ENCODE measurements at places on chromosomes 2 and 18.

DNA sequence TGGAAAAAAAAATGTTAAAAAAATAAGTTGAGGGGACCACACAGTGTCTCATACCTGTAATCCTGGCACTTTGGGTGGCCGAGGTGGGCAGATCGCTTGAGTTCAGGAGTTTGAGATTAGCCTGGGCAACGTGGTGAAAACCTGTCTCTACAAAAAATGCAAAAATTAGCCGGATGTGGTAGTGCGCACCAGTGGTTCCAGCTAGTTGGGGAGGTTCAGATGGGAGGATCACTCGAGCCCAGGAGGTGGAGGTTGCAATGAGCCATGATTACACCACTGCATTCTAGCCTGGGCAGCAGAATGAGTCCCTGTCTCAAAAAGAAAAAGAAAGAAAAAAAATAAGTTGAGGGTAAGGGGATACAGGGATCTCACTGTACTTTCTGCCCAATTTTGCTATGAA, 6.1 kb upstream of the KYNU start:
- peak; percentile 61 for DNase-seq

GRCh38 chr2:150264442-150264841, 223.0 kb downstream of the RND3 start:
- DNase-seq = no peak

GRCh38 chr2:24512831-24513230, 21.8 kb downstream of the NCOA1 start:
- DNase-seq = no peak

DNA sequence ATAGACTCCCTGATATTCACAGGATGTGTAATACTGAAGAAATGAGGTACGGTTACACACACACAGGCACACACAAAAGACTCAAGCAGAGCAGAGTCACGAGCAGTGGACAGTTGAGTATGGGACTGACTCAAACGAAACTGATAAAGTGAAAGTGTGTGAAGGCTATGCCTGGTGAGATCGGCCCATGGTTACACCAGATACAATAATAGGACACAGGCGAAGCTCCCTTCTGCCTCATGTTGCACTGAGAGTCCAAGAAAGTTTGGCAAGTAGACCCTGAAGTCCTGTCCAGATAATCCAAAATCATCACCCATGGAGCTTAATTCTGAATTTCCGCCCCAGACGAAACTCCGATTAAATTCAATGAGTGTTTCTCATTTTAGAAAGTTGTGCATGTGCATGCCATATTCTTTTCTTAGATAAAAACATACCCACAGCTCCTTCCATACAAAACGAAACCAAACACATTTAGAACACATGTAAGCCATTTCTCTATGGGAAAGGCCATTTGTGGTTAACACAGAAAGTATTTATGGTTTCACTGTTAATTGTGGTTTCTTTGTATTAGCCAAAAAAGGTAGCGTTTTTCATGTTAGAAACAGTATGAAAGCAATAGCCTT, 567.6 kb downstream of the PLCL1 start:
- no peak for DNase-seq

- DNase-seq = no peak
Measured at GRCh38 chr18:34760444-34760843, 50.3 kb downstream of the DTNA start.

DNA sequence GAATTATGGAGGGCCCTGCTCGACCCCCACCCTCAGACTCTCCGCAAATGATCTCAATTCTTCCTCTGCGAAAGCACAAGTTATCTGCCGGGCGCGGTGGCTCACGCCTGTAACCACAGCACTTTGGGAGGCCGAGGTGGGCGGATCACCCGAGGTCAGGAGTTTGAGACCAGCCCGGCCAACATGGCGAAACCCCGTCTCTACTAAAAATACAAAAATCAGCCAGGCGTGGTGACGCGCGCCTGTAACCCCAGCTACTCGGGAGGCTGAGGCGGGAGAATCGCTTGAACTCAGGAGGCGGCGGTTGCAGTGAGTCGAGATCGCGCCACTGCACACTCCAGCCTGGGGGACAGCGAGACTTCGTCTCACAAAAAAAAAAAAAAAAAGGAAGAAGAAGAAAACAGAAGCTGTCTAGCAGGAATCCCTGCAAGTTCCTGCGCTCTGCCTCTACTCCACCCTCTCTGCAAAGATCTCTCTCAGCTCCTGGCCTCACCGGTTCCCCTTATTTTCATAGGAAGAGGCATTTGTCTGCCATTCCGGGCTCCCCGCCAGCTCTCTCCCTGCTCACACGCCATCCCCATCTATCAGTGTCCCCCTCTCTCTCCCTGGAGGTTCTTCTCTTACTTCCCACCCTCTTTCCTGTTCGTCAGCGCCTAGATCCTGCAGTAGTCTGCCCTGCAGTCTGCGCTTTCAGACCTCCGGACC, 13.5 kb upstream of the COLEC12 start:
- no peak for DNase-seq

DNA sequence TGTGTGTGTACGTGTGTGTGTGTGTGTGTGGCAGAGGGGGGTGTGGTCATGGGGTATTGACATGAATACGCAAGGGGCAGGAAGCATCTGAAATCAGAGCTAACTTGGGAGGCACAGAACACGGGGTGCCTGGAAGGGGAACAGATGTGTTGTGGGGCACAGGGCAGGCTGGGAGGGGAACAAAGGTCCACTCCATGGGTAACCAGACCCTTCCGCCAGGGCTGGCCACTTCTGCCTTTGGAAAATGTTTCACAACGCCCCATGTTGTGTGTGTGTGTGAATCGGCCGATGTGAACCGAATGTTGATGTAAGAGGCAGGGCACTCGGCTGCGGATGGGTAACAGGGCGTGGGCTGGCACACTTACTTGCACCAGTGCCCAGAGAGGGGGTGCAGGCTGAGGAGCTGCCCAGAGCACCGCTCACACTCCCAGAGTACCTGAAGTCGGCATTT, at the start of gene SLC11A1:
Gene SLC11A1, plus strand, starts transcription at position 358 of the 451 bp plus-strand sequence. CDS start 96 bp downstream, outside the sequence.
- peak; percentile 65 for DNase-seq

DNA sequence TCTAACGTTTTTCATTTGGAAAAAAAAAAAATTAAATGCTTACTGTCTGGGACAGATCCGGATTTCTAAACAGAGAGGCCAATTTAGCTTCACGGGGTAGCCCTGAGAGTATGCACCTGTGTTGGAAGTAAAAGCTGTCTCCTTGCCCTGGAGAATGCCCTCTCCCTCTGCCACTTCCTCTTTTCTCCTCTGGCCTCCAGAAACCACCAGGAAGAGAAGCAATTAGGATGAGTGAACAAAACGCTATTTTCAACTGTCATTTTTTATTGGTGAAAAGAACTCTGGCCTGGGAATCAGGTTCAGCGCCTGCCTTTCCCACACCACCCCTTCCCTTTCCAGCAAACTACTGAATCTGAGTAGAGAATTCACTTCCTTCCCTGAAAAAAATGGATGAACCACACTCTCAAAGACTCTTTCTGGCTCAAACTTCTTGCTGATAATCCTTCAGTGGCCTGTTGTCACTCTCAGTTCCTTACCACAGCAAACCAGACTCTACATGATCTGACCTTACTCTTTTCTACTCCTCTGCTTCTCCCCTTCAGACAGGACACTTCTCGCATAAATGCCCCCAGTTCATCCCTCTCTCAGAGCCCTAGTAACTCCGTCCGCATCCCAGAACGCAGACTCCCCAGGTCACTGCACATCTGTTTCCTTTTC, 29.8 kb downstream of the KLF7 start:
- DNase-seq = no peak

DNA sequence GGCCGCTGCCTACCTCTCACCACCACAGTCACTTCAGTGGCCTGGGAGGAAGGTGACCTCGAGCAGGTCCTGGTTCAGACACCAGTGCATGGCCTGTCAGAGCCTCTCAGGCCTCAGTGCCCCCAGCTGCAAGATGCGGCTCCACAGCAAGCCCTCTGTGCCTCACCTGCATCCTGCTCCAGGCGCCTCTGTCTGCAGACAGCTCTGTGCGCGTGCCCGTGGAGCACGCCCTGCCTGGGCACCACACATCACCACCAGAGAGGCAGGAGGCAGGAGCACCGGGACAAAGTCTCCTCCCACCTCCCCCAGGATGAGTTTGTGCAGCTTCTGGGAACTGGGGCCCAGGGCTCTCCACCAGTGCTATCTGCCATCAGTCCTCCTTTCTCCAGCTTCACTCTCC, 98.7 kb downstream of the TFCP2L1 start:
- DNase-seq = no peak

- no peak for DNase-seq
Measured at GRCh38 chr18:24841536-24841935, 381.1 kb downstream of the HRH4 start.

GRCh38 chr18:3451989-3452749, 2.2 kb downstream of the TGIF1 start:
- DNase-seq = peak; percentile 67

DNA sequence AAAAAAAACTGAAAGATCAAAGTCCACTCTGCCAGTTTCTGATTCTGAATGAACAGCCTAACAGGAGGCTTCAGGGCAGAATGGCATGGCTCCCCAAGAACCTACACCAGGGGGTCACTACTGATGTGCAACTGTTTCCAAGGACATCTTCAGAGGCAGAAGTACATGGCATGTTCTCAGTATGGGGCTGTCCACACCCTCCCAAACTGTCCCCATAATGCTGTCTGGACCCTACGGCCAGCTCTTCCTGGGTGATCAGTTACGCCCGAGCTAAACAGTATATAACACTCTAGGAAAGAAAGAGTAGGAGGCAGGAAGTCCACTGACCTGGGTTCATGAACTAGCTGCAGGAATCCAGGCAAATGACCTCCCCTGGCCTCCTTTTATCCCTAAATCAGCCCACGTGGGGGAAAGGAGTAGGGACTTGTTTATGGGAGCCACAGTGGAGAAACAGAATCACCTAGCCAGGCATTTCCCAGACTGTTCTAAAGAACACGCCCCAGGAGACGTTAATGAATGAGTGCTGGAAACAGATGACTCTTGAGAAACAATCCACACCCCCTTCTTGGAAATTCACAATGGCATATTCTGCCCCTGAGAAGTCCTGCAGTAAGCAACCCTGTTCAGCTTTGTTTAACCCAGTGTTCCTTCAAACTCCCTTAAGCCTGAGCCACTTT, 2.5 kb downstream of the TMBIM1 start:
- no peak for DNase-seq

DNA sequence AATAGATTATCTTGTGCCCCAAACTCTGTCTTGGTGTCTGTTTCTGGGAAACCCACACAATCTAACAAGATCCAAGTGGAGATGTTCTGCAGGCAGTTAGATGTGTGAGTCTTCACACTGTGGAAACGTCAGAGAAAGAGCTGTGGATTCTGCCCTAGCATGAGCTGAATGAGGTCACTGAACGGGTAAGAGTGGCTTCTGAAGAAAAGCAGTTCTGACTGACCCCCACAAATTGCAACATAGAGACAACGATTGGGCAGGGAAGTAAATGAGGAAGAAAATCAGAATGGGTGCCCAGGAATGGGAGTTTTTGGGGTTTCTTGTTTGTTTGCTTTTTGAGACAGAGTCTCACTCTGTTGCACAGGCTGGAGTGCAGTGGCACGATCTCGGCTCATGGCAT, 12.9 kb upstream of the RPL37A start:
- no peak for DNase-seq

DNA sequence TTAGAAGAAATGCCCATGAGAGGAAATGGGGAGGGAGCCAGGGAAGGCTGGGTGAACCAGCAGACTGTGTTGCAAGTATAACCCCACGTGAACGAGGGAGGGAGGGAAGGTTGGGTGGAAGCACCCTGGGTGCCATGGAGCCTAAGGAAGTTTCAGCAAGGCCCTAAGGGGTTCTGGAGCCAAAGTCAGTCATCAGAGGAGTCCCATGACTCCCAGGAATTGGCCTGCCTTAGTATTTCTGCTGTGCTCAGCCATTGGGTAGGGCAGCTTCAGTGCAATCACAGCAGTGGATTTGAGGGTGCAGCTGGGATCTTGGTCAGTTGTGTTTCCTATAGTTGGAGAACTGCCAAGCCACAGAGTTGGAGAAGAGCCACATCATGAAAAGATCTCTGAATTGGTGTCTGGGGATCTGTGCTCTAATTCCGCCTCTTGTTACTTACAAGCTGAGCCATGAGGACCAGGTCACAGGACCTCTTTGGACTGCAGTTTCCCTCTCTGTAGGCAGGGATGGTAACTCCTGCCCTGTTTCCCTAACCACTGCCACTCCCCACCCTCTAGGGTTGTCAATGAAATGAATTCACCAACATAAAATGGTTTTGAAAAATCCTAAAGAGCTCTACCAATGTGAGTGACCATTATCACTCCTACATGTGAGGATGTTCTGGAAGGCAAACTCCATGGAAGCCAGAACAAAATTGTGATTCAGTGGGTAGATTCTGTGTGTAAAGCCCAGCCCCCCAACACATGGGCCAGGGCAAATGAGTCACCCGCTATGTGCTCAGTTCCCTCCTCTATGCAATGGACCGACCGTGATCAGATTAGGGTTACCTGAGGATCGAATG, 108.9 kb downstream of the CLIP4 start:
- no peak for DNase-seq

DNA sequence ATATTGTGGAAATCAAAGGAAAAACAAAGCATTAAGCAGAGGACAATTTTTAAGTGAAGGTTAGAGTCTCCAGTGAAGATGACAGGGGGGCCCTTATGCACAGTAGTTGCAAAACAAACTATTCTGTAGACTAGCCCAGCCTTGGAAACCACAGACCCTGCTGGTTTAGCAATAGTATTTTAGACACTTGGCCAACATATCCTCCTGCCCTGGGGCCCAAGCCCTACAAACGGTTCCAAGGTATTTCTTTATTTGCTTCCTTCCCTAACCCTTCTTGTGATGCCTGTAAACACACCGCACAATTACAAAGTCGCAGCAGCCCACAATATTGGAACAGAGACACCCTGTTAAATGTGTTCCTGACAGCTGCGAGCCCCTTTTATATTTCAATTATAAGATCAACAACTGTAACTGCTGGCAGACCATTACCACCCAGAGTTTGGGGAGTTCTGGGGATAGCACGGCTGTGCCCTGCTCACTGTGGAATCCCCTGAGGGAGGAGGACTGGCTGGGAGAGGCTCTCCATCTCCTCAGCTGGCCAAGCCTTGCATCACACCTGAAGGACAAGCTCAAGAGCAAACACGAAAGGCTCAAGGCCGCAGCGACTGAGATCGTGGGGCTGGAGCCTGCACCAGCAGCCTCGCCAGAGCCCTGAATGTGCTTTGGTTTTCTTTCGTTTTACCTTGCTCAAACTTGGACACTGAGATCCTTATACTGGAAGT, 282.2 kb upstream of the ATP5MC3 start:
- DNase-seq = no peak

DNA sequence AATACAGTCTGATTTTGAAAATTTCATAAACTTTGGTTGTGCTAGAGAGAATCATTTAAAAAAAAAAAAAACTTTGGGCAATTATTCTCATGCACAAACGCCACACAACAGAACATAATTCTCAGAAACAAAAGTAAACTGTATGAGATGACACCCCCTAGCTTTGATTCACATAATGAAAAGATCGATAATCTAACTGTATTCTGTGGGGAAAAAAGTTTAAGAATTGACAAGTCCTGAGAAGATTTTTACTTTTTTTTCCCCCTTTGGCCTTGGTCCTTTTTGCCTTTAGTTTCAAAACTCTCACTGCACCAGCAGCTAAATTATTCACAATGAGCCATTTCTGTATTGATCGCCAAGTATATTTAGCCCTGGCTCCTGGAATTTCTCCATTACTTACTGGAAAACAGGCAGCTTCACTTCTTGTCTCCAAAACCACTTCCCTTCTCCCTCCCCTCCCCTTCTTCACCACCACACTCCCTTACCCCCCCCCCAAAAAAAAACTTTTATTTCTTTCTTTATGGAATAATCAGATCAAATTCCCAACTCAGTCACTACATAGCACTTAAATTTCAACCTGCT, 2.0 kb downstream of the IKZF2 start:
- DNase-seq = no peak

GRCh38 chr2:203656522-203657287, 49.7 kb upstream of the CD28 start:
- peak; percentile 40 for DNase-seq

GRCh38 chr2:191158747-191159146, 8.0 kb upstream of the STAT4 start:
- no peak for DNase-seq

GRCh38 chr2:135004005-135004746, 43.1 kb downstream of the MAP3K19 start:
- DNase-seq = peak; percentile 88
